ENCODE measurements at places on chromosomes 13 and 19. TPM values are rescaled to one million over a fixed set of nuclear protein-coding genes. Genes with fewer than 3 reads are reported as not detected.

The SPRED3 gene
- 2.3 TPM for total RNA-seq

The CACNG7 gene
- total RNA-seq, result not detected

The POMP gene
- total RNA-seq, result 49.2 TPM

The HSD17B14 gene
- total RNA-seq, result 22.2 TPM

The N4BP2L2 gene
- 260 TPM for total RNA-seq

The GJB2 gene
- 6.4 TPM for total RNA-seq

The FXYD3 gene
- 24.1 TPM for total RNA-seq

The SSBP4 gene
- total RNA-seq, result 82.5 TPM

The SPART gene
- total RNA-seq, result 90.2 TPM

The RPL18 gene
- 789 TPM for total RNA-seq

The POU2F2 gene
- total RNA-seq, result 5.6 TPM

The LILRA1 gene
- 2.3 TPM for total RNA-seq

The MUC16 gene
- 1.3 TPM for total RNA-seq

The HCST gene
- total RNA-seq, result 14.3 TPM

The ZNF460 gene
- 80.5 TPM for total RNA-seq

The CGB5 gene
- total RNA-seq, result not detected

The KLK3 gene
- total RNA-seq, result not detected

The NBEA gene
- total RNA-seq, result 16.3 TPM

The CEACAM8 gene
- 1.3 TPM for total RNA-seq

The NLRP4 gene
- total RNA-seq, result not detected

The ZNF547 gene
- total RNA-seq, result 4.0 TPM

The LILRA2 gene
- total RNA-seq, result 5.3 TPM

The FAM83E gene
- not detected for total RNA-seq

The MCF2L gene
- total RNA-seq, result 64.1 TPM

The MAN2B1 gene
- 76.4 TPM for total RNA-seq

The NXNL1 gene
- not detected for total RNA-seq

The ZNF723 gene
- total RNA-seq, result not detected

The IZUMO2 gene
- not detected for total RNA-seq

The ACP5 gene
- total RNA-seq, result 19.7 TPM

The DZIP1 gene
- 34.5 TPM for total RNA-seq

The RHPN2 gene
- 4.5 TPM for total RNA-seq
